ENCODE measurements at places on chromosomes 11 and 22. TPM values are rescaled to one million over a fixed set of nuclear protein-coding genes. Genes with fewer than 3 reads are reported as not detected.

GRCh38 chr11:76857781-76858410, 2.8 kb upstream of the ACER3 start:
- DNase-seq, result no peak

Gene DDIAS
- total RNA-seq, result 7.0 TPM

Gene MS4A3
- total RNA-seq, result not detected

GRCh38 chr11:117444711-117445658, 117.3 kb downstream of the CEP164 start:
- DNase-seq, result no peak

Gene PRG3
- not detected for total RNA-seq

DNA sequence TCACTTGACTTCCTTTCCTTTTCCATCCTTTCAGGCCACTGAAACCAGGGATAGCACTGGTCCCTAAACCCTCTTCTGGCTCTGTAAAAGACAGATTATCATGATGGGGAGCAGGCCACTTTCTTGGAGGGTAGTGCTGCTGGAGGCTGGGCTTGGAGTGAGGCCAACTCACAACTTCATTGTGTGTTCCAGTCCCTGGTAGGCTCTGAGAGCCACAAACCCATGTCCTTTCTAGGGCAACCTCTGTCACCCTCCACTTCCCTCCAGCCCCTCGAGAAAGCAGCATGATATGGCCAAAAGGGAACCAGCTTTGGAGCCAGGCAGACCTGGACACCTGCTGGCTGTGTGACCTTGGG, 2.3 kb downstream of the TKFC start:
- no peak for DNase-seq

DNA sequence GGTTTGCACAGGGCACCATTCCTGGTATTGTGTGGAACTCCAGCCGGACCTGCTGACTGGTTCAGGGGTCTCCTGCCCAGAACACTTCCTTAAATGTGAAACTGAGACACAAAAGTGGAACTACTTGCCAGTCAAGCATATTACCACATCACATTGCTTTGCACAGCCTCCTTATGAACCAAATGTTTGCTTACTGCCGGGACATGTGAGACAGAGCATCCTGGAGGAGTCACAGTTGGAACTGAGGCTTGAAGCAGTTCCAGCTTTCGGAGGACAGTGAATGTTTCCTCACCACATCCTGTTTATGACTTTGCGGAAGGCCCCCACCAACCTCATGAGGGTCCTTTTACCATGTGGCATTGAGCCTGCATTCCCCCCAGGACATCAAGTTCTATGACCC, 105.8 kb upstream of the ARHGAP42 start:
- DNase-seq, result no peak

DNA sequence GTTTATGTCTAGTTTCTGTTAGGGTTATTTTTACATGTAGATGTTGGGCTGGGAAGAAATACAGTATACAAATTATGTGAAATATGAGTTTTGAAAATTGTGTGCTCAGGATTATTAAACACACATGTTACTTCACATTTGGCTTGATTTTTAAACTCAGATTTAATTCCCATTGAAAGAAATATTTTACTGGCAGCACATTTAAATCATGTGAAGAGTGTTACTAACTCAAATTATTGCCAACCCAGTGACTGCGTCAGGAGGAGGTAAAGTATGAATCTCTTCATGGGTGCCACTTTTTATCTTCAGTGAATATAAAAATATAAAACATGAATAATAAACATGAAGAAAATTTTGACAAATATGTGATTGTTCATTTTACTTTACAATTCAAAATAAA, 457.5 kb upstream of the CCDC179 start:
- no peak for DNase-seq

GRCh38 chr11:84103096-84103495, 816.9 kb upstream of the CCDC90B start:
- DNase-seq, result no peak

- peak; percentile 19 for DNase-seq
Measured at GRCh38 chr11:86800076-86800959, at the start of gene PRSS23. PRSS23 (plus strand) TSS chr11:86800542; CDS start chr11:86807644, 7,102 bp downstream.

Gene TREH
- not detected for total RNA-seq

- DNase-seq, result peak; percentile 77
Measured at GRCh38 chr11:65899356-65900124, 648 bp downstream of the FOSL1 start.

Gene CAPN1
- 241 TPM for total RNA-seq

DNA sequence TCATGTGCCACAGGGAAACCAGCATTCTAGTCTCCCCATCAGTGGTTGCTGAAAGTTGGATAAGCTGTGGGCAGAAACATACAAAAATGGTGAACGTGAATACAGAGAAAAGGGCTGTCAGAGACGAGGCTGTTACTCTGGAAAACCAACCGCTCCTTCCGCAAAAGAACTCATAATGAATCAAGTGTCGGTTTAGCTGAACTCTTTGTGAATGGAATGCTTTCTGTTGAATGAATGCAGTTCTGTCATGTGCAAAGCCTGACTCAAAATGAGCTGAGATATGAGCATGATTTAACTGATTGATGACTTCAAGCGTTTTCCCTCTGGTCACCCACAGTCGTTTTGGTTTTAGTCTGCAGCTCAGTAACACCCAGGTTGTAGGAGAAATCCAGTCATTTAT, 298.3 kb downstream of the ETS1 start:
- no peak for DNase-seq

DNA sequence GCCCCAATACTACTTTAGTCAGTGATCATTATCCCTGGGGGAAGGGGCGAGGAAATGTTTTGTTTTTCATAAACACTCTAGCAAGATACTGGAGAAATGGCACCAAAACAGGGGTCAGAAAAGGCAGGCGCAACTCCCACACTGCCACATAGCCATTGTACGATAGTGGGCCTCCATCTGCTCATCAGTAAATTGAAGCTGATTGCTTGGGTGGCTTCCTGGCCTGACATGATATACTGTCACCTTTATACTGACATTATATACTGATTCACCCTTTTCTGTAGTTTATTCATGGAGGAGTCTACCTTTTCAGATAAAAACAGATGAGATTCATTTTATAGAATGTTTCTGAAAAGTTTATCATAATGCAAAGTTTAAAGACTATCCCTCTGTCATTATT, 51.6 kb upstream of the CCDC34 start:
- DNase-seq, result no peak

Gene SCARF2
- total RNA-seq, result 85.2 TPM

GRCh38 chr11:77345621-77346020, 44.1 kb upstream of the GDPD4 start:
- peak; percentile 83 for DNase-seq

Gene DSCAML1
- not detected for total RNA-seq

DNA sequence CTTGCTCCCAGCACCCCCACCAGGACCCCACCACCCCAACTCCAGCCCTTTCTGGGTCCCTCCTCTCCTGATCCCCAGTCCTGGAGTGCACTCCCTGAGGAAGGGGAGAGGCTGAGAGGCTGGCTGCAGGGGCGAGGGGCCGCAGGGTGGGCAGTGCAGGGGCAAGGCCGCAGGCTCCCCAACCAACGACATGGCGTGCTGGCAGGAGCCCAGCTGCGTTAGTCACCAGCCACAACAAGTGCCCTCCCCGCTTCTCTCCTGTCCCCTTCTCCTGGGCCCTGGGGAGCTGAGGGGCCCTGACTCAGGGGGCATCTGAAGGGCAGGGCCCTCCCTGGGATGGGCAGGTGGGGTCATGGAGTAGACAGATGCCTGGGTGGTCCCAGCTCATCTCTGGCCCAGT, 2.3 kb downstream of the CABP7 start:
- DNase-seq, result no peak

Gene SSH3
- total RNA-seq, result 21.4 TPM

DNA sequence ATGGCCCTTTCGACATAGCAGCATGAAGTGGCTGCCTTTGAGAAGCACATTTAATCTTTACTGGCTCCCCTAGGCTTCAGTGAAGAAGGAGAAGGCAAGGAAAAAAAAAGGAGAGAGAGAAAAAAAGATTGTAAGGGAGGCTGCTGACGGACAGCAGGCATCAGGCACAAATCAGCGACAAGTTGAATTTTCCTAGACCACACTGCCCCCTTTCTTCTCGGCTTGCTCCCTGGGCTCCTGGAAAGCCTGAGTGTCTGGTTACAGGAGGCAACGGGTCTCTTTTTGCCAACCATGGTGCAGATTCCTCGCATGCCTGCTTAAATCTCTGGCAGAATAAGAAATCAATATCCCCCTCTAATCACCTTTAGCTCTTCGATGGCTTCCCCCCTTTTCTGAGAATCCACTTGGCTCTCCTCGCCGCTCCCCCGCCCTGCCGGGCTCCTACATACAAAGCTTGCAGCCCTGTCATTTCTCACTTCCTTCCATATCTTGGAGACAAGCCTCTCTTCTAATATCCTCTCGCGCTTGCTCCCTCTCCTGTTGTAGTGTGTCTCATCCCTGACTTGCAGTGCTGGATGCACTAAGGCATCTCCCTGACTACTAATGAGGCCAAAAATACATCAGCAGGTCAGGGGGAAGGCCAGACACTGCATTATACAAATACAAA, 14.3 kb downstream of the BLID start:
- peak; percentile 88 for DNase-seq

GRCh38 chr11:106344394-106344793, 266.9 kb downstream of the AASDHPPT start:
- peak; percentile 39 for DNase-seq

DNA sequence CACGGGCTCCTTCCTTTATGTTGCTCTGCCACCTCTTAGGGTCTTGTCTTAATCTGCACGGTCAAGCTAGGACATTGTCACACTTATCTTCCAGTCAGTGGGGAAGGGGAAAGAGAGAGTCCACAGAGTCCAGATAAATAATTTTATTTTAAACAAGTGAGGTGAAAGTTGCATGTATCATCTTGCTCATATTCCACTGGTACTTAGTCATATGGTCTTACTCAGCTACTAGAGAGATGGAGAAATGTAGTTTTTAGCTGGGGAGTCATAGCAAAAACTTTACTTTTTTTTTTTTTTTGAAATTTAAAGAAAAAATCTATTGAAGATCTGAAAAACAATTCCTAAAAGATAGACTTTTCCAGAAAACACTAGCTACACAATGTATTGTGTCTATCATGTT, 29.0 kb downstream of the PDE3B start:
- peak; percentile 8 for DNase-seq

- DNase-seq, result no peak
Measured at GRCh38 chr22:23583836-23584235, 3.7 kb upstream of the IGLL1 start.

Gene OR8B4
- total RNA-seq, result not detected

GRCh38 chr11:13091804-13092203, 82.7 kb downstream of the RASSF10 start:
- no peak for DNase-seq

Gene SULT4A1
- total RNA-seq, result not detected

- no peak for DNase-seq
Measured at GRCh38 chr11:19084661-19085315, 24.3 kb upstream of the MRGPRX2 start.

DNA sequence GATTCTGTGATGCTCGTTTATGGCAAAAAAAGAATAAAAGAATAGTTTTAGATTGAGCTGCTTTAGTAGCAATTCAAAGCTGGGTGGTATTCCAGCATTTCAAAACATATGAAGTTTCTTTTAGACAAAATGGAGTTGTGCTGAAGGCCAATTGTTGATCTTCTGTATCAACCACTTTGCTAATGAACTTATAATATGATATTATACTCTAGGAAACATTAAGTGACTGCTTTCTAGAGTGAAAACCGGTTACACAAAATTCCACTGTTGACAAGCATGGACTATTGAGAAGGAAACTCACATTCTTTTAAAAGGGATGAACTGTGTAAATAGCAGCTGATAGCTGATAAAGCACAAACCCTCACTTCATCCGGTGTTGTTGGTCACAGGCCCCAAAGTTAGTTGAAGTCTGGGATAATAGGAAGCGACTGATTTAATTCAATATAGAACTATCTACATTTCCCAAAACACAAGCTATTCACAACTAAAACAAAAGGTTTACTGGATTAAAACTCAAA, 255.1 kb downstream of the CADM1 start:
- DNase-seq, result no peak

DNA sequence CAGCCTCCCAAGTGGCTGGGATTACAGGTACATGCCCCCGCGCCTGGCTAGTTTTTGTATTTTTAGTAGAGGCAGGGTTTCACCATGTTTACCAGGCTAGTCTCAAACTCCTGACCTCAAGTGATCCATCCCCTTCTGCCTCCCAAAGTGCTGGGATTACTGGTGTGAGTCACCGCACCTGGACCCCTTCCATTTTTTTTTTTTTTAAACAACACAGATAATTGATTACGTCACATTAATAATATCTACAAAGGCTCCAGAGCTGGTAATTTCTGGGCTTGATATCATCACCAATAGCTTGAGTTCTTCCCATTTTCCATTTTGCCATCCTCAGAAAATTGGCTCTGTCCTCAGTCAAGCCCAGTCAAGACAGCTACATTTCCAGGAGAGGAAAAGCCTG, 7.2 kb downstream of the TTLL1 start:
- DNase-seq, result no peak

- peak; percentile 59 for DNase-seq
Measured at GRCh38 chr11:29272019-29272654, 744.7 kb downstream of the KCNA4 start.

GRCh38 chr11:12331239-12331874, 46.0 kb upstream of the PARVA start:
- DNase-seq, result peak; percentile 81

DNA sequence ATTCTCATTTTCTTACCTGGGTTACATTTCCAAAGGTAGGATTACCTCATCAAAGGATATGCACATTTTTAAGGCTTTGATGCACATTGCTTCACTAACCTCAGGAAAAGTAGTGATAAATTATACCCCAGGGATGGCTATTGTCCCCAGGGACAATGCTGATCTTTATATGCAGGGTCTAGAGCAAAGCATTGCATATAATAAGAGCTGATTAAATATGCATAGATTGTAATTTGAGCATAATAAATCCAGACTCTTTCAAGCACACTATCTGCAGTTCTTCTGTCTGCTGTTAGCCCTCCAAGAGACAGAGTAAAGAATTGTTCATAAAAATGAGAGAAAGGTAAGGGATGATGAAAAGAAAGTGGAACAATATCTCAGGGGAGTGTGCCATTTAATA, 57.3 kb upstream of the SYT13 start:
- DNase-seq, result no peak

Gene IGF2
- 2.3 TPM for total RNA-seq

- no peak for DNase-seq
Measured at GRCh38 chr11:76654298-76654851, 16.2 kb downstream of the LRRC32 start.

GRCh38 chr11:113131036-113131775, 170.0 kb downstream of the NCAM1 start:
- DNase-seq, result no peak

Gene OR51I1
- not detected for total RNA-seq

DNA sequence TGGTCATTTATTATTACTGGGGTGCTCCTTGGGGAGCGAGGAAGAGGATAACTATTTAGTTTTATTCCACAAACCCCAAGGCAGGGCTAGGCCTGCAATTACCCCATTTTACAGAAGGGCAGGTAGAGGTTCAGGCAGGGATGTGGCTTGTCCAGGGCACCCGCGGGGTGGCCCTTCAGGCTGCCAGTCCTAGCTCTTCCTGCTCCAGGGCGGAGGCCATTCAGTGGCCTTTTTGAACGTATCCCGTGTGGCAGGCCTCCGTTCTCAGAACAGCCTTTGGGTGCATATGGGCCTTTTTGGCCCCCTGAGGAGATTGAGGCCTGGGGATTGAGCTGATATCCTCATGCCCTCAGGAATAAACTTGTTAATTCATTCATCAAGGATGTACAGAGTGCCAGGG, 66.2 kb downstream of the MPPED1 start:
- DNase-seq, result no peak
